T-cell (primary cell): ENCODE measurements at places on chromosomes 7 and 10. TPM values are rescaled to one million over a fixed set of nuclear protein-coding genes. Genes with fewer than 3 reads are reported as not detected.

IDI2 gene
- not detected for total RNA-seq

ENTPD1 gene
- total RNA-seq, result 1.7 TPM

CUL2 gene
- total RNA-seq, result 29.5 TPM

SPDYE1 gene
- not detected for total RNA-seq

CYP26A1 gene
- total RNA-seq, result not detected

VENTX gene
- total RNA-seq, result not detected

FAM25G gene
- total RNA-seq, result not detected
